Right cardiac atrium (tissue), 5 donors: ENCODE measurements at places on chromosomes 2 and 18.

GRCh38 chr18:54217624-54218023, 6.8 kb downstream of the MBD2 start:
- no peak for DNase-seq

- DNase-seq, result no peak
Measured at GRCh38 chr2:86412007-86412406, 29.2 kb upstream of the KDM3A start.

GRCh38 chr18:25876330-25876948, 214.0 kb downstream of the SS18 start:
- DNase-seq, result no peak

GRCh38 chr18:77632758-77633157, 383.1 kb downstream of the GALR1 start:
- DNase-seq, result no peak

DNA sequence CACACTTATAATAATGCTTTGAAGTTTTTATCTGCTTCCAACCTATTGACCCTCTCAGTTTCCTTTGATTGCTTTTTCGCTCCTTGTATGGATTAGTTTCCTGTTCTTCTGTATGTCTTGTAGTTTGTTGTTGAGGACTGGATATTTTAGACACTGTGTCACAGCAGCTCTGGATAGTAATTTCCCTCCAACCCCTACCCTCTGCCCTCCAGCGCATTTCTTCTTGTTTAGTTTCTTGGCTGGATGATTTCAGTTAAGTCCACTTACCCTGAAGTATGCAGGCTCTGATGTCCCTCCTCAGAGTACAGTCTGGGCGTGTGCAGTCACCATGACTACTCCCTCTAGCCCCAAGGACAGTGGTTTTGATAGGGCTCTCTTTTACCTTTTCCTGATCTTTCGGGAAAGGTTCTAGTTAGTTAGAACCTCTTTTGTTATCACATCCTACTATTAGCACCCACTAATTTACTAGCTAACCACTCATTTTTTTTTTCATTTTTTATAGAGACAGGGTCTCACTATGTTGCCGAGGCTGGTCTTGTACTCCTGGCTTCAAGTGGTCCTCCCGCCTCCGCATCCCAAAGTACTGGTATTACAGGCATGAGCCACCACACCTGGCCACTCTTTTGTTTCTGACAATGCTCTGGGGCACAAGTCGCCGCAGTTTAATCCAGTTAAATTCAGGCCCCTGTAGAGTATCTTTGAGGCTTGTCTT, 16.3 kb upstream of the LYG1 start:
- DNase-seq, result no peak

DNA sequence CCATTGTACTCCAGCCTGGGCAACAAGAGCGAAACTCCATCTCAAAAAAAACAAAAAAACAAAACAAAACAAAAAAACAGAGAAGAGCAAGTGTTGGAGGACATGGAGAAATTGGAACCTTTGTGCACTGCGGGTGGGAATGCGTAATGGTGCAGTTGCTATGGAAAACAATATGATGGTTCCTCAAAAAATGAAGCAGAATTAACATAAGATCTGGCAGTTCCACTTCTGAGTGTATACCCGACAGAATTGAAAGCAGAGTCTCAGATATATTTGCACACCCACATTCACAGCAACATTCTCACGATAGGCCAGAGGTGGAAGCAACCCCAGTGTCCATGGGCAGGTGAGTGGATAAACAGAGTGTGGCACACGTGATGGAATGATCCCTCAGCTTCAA, 11.0 kb upstream of the RALB start:
- DNase-seq, result no peak

DNA sequence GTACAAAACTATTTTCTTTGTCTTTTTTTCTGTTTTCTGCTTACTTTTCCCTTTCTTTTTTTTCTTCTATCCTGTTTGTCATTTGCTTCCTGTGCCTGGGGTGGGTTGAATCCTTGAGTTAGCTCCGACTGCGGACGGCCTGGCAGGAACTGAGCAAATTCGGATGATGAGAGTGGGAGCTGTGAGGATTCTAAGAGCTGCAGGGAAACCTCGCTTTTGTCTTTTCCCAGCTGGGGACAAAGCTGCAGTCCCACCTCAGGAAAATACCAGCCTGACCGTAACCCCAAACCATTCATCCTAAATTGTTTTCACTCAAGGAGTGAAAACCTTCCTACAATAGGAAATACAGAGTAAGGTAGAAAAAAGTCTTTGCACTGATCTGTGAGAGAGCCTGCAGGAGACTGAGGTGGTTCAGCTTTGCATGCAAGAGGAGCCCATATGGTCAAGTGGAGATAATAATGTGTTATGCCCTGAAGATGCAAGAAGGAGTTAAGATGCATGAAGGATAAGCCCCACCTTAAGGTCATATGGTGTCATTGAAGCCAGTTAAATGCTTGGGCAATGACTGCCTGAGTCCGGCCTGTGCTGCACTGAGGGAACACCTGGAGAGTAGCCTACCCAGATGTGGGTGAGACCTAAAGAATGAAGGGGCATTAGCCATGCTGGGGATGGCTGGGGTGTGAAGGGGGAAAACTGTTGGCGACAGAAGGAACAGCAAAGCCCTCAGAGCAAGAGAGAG, 31.7 kb upstream of the ARL4C start:
- DNase-seq, result no peak

DNA sequence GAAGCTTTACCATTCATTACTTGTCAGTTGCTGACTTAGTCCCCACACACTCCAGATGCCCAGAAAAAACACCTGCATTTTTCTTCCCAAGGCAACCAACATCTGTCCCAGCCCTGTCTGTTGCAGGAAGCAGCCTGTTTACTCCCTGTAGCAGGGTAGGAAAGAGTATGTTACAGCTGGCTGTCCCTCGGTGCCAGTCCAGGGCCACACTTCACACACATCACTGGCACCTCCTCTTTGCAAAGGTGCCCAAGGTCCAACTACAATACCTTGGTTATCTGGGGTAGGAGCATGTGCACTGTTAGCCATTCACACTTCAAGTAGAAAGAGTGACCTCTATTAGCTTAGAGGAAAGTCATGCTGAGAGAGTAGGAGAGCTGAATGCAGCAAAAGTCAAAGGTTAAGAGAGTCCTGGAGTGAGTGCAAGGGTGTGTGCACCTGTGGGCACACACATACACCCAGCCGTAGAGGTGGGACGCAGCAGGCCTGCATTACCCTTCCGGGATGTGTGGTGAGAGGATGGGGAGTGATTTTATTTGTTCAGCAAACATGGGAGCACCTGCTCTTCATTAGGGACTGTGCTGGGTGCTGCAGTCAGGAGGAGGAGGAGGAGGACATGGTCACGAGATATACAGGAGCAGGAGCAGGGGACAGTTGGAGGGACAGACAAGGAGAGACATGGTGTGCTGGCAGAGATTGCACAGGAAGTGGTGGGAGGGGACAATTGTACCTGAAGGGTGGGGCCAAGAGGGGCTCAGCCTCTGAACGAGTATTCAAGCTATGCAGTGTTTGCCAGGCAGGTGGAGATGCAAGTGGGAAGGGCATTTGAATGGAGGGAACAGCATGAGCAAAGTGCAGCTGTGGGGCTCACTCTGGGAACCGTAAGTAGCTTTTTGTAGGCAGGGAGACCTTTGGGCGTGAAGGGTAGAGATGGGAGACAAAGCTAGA, 69.8 kb downstream of the TSN start:
- DNase-seq, result no peak

DNA sequence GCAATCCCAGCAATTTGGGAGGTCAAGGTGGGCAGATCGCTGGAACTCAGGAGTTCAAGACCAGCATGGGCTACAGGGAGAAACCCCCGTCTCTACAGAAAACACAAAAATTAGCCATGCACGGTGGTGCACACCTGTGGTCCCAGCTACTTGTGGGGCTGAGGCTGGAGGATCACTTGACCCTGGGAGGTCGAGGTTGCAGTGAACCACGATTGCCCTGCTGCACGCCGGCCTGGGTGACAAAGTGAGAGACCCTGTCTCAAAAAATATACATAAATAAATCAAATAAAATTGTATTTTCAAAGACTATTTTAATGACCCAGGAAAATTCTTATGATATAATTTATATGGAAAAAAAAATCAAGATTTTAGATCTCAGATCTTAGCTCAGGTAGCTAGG, 191.5 kb downstream of the ZFP36L2 start:
- no peak for DNase-seq

- no peak for DNase-seq
Measured at GRCh38 chr2:30237966-30238800, 6.8 kb downstream of the LBH start.

GRCh38 chr18:59172664-59173249, 33.1 kb downstream of the SEC11C start:
- no peak for DNase-seq

- peak; percentile 66 for DNase-seq
Measured at GRCh38 chr2:64876137-64876647, 113.0 kb upstream of the SLC1A4 start.

DNA sequence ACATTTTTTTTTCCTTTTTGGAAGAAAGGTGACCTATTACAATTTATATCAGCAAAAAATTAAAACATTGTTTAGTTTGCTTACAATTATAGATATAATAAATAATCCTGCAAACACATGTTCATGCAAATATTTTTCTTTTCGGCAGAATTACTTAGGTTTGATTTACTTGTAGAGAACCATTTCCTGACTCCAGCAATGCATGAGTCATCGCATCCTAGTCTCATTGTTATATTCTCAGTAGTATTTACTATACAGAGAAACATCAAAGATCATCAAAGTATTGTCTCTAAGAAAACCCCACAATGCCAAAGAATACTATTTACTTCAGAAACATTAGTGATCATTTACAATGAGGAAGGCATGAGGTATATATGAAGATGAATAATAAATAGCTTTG, 40.4 kb upstream of the MTIF2 start:
- no peak for DNase-seq

GRCh38 chr18:22296304-22296703, 121.4 kb downstream of the CTAGE1 start:
- DNase-seq, result no peak

- no peak for DNase-seq
Measured at GRCh38 chr18:58392324-58393000, 236.4 kb downstream of the ALPK2 start.

DNA sequence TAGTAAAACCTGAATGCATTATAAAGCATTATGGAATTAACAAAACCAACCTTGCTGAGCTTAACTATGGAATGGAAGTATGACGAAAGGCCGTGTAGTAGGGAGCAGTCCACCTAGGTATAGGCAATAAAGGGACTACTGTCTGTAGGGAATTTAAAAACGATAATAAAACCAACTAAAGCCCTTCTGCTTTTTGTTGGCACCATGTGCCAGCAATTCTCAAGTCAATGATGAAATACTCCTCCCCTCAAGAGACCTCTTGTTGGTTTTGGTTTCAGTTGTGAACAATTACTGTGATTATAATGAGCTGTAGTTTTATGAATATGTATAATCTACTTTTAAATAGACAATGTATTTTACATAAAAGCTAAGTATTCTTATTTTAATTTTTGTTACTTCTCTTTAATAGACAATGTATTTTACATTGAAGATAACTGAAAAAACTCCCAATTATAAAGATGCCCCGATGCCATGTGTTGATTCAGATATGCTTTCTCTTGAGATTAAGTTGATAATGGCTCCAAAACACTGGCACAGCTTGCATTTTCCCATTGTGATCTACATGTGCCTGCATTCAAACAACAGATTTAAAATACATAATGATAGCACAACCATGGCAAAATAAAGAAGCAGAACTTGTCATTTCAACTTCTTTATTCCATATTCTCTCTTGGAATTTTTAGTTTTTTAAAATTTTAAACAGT, 55.5 kb upstream of the ZDBF2 start:
- no peak for DNase-seq
